ENCODE measurements at places on chromosomes 5 and 9. TPM values are rescaled to one million over a fixed set of nuclear protein-coding genes. Genes with fewer than 3 reads are reported as not detected.

DNA sequence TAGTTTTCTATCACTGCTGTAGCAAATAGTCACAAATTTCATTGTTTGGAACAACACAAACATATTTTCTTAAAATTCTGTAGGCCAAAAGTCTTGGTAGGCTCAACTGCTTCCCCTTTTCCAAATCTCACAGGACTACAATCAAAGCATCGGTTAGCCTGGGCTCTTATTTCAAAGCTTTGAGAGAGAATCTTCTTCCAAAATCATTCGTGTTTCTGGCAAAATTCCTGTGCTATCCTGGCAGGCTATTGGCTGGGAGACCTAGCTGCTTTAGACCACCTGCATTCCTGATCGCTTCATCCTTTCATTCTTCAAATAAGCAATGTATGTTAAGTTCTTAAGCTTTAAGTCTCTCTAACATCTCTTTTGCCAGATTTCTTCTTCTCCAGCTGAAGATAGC is 629.8 kb upstream of the CDH18 start:
- no peaks in the 10 kb centered on the region for H3K36me3 ChIP-seq
- no peak overlapping the region for H3K27ac ChIP-seq
- no peak overlapping the region for H3K4me3 ChIP-seq
- no peak for DNase-seq
- no peaks in the 10 kb centered on the region for H3K27me3 ChIP-seq

GRCh38 chr5:122982376-122982775 is 54.1 kb downstream of the PPIC start:
- no peak for DNase-seq
- no peaks in the 10 kb centered on the region for H3K36me3 ChIP-seq
- H3K4me3 ChIP-seq = no peak overlapping the region
- H3K4me1 ChIP-seq = no peaks in the 10 kb centered on the region
- no peak overlapping the region for H3K27ac ChIP-seq

DNA sequence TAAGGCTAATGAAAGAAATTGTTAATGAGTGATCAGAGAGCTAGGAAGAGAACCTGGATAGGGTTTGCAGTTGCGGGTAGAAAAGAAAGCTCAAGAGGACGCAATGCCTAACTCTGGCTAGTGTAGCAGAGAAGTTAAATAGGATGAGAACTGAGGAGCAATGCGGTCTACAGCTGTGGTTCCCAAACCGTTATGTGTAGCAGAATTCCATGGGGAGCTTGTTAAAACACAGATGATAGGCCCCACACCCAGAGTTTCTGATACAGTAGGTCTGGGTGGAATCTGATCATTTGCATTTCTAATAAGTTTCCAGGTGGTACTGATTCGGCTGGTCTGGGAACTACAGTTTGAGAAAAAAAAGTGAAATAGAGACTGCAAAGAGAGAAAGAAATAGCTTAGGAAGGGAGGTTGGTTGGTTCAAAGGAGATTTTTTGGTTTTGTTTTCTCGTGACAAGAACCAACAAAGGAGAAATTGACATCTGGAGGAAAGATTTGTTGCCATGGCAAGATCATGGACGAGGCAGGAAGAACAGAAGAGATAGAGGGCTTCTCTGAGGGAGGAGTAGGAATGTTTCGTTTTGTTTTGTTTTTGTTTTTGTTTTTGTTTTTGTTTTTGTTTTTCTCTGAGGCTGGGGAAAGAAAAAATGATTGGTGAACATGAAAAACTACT is 276.1 kb downstream of the ARRDC3 start:
- H3K4me3 ChIP-seq = no peak overlapping the region
- no peak for DNase-seq

GRCh38 chr5:2701592-2701991 is 49.9 kb downstream of the IRX2 start:
- H3K27me3 ChIP-seq = no peaks in the 10 kb centered on the region
- H3K4me1 ChIP-seq = no peaks in the 10 kb centered on the region
- H3K4me3 ChIP-seq = no peak overlapping the region
- H3K36me3 ChIP-seq = no peaks in the 10 kb centered on the region
- DNase-seq = no peak

DNA sequence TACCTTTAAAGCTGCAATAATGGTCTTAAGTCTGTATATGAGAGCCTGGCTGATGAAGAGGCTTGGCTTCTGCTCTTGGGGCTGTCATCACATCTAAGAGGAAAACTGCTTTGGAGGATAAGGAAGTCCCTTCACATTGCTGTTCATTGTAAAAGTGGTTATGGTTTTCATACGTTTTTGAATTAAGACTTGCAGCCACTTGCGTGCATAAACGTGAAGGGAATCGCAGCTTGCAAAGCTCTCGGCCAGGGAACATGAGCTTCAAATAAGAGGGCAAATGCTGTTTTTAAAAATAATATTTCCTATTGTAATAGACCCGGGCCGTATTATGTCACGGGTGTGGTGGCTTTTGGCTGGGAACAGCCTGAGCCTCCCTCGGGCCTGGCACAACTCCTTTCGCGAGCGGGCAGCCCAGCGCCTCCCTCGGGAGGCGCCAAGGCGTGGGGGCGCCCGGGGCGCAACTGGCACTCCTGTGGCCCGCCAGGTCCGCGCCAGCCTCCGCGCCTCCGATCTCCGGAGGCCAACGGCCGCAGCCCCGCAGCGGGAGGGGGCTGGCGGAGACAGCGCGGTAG is 538 bp upstream of the ARHGEF28 start:
- H3K4me3 ChIP-seq = no peak overlapping the region
- H3K27me3 ChIP-seq = peaks cover 31% of the 10 kb centered on the region
- H3K36me3 ChIP-seq = no peaks in the 10 kb centered on the region

DNA sequence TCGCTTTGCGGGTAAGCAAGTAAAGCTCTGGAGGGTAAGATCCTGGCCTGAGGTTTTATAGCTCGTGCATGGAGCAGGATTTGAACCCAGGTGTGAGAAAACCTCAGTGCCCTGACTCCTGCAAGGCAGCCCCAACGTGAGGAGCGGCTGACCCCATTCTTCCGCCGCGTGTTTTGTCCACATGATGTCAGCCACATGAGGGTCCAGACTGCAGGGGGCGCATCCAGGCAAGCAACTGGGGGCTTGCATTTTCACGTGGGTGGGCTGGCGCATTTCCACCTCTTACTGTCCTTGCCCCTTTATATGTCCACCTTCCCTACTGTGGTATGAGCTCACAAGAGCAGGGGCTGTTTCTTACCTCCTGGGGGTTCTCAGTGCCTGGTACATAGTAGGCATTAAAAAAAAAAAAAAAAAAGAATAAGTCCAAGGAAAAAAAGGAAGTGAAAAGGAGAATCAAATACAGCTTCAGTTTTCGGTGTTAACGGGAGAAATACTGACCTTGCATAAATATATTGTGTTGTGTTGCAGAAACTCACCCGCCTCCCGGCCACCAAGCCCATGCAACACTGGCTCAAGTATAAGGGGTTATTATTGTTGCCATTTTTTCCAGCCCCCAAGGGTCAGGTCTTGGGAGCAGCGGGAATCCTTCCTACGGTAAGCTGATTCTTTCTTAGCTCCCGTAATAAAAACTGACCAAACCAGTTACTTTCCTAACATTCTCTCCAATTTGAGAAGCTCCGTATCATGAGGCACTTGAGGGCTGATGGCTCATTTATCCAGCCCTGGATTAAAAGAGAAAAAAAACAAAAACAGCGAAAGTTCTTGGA is 15.0 kb downstream of the TLX3 start:
- DNase-seq = no peak
- H3K27ac ChIP-seq = no peak overlapping the region
- no peaks in the 10 kb centered on the region for H3K36me3 ChIP-seq
- H3K27me3 ChIP-seq = peaks cover 9% of the 10 kb centered on the region
- H3K4me3 ChIP-seq = no peak overlapping the region

DNA sequence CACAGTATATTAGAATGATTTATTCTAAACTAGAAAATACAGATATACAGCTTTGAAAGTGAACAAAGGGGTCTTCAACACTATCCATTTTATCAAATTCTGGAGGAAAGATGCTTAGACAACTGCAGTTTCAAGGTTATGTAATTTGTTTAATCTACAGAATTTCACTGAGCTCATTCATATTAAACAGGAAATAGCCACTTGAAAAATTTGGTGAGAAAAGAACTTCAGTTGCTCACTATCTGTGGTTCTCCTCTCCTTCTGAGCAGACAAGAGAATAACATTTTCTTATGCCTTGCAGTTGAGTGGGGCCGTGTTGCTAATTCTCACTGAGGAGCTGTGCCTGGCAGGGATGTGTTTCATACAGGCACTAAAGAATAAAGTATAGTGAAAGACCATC is 1428.2 kb downstream of the CDH12 start:
- no peak overlapping the region for H3K27ac ChIP-seq
- no peaks in the 10 kb centered on the region for H3K4me1 ChIP-seq
- no peaks in the 10 kb centered on the region for H3K36me3 ChIP-seq
- DNase-seq = no peak
- no peaks in the 10 kb centered on the region for H3K27me3 ChIP-seq

DNA sequence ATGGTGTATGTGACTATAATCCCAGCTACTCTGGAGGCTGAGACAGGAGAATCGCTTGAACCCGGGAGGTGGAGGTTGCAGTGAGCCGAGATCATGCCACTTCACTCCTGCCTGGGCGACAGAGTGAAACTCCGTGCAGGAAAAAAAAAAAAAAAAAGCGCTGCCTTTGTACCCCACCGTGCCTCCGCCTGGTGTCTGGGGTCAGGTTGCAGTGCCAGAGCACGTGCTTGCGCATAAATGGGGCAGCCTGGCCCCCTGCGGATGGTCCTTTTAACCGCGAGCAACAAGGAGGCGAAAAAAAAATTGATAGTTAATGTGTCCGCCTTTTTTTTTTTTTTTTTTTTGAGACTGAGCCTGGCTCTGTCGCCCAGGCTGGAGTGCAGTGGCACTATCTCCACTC is 6.3 kb upstream of the CCNB1 start:
- no peak overlapping the region for H3K4me3 ChIP-seq
- no peak for DNase-seq
- H3K27me3 ChIP-seq = no peaks in the 10 kb centered on the region
- no peak overlapping the region for H3K27ac ChIP-seq

- no peak overlapping the region for H3K4me3 ChIP-seq
- H3K27ac ChIP-seq = no peak overlapping the region
- no peaks in the 10 kb centered on the region for H3K4me1 ChIP-seq
- H3K27me3 ChIP-seq = no peaks in the 10 kb centered on the region
These were observed 179.4 kb upstream of the NR3C1 start for GRCh38 chr5:143582869-143583268.

GRCh38 chr9:107161338-107161737 is 121.7 kb upstream of the RAD23B start:
- H3K27ac ChIP-seq = no peak overlapping the region
- no peaks in the 10 kb centered on the region for H3K36me3 ChIP-seq
- no peaks in the 10 kb centered on the region for H3K27me3 ChIP-seq
- H3K4me1 ChIP-seq = no peaks in the 10 kb centered on the region

- H3K27me3 ChIP-seq = no peaks in the 10 kb centered on the region
- H3K27ac ChIP-seq = no peak overlapping the region
- H3K36me3 ChIP-seq = no peaks in the 10 kb centered on the region
These were observed 48.6 kb downstream of the SHB start for GRCh38 chr9:38020151-38021076.

DNA sequence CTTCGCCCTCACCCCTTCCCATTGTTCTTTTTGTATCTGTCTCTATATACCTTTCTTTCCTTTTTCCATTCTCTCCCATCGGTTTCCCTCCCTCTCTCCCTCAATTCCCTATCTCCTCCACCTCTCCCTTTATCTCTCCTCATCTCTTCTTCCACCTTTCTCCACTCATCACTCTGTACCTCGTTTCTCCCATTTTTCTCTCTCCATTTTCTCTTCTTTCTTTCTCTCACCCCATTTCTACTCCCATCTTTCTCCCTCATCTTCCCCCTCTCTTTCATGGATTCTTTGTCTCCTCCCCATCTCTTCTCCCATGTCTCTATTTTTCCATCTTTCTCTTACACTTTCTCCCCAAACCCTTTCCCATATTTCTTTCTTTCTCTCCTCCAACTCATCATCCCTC is 385.9 kb upstream of the CLINT1 start:
- no peaks in the 10 kb centered on the region for H3K36me3 ChIP-seq
- H3K27me3 ChIP-seq = no peaks in the 10 kb centered on the region
- DNase-seq = no peak
- H3K4me1 ChIP-seq = no peaks in the 10 kb centered on the region
- no peak overlapping the region for H3K4me3 ChIP-seq

DNA sequence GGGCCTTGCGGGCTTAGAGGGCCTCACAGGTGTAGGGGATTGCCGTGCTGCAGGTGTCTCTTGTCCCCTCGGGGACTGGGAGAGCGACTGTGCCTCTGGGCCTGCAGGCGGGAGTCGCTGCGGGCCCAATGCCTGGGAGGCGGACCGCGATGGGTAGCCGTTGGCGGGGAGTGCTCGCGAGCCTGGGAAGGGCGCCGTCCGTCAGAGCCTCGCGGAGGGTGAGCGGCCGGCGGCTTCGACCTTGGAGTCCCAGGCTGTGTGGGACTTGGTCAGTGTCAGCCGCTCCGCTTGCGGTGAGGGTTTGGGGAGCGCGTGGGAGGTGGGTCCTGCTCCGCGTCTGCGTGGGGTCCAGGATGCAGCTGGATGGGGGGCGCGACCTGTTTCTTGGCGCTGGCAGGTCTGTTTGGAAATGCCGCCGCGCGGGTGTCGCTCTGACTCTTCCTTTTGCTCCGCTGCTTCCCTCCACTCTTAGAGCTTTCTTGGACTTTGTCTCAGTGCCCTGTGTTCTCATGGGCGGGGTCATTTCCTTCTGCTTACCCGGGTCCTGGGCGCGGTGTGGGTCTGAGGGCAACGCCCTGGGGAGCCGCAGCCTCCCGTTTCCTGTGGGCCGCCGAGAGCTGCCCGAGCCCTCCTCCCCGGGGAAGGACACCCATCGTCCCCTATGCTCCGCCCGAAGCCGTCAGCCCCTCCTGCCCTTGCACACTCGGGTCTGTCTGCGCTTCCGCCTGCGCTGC is 88.9 kb upstream of the CACNA1B start:
- H3K36me3 ChIP-seq = peaks cover 78% of the 10 kb centered on the region
- no peaks in the 10 kb centered on the region for H3K27me3 ChIP-seq
- DNase-seq = no peak
- H3K27ac ChIP-seq = no peak overlapping the region
- H3K4me3 ChIP-seq = no peak overlapping the region

- H3K4me3 ChIP-seq = no peak overlapping the region
- no peaks in the 10 kb centered on the region for H3K36me3 ChIP-seq
- H3K27me3 ChIP-seq = no peaks in the 10 kb centered on the region
- H3K27ac ChIP-seq = no peak overlapping the region
- DNase-seq = no peak
- no peaks in the 10 kb centered on the region for H3K4me1 ChIP-seq
These were observed 46.7 kb upstream of the MAMDC2 start for GRCh38 chr9:69996967-69997366.

GRCh38 chr5:139204196-139204595 is 6.0 kb upstream of the SIL1 start:
- H3K4me1 ChIP-seq = no peaks in the 10 kb centered on the region
- H3K27ac ChIP-seq = no peak overlapping the region
- H3K36me3 ChIP-seq = no peaks in the 10 kb centered on the region
- no peak for DNase-seq
- H3K4me3 ChIP-seq = no peak overlapping the region

- no peak overlapping the region for H3K27ac ChIP-seq
- no peaks in the 10 kb centered on the region for H3K4me1 ChIP-seq
- DNase-seq = no peak
- H3K27me3 ChIP-seq = no peaks in the 10 kb centered on the region
- no peaks in the 10 kb centered on the region for H3K36me3 ChIP-seq
These were observed 79.8 kb downstream of the XRCC4 start for GRCh38 chr5:83157163-83157562.

The GABBR2 gene
- total RNA-seq = 0.14 TPM

The TSSK1B gene
- total RNA-seq = 0.05 TPM

The RORB gene
- 1.8 TPM for total RNA-seq

The SETD9 gene
- total RNA-seq = 4.8 TPM

The CCNO gene
- 0.14 TPM for total RNA-seq
